Kidney epithelial cell (primary cell): ENCODE measurements at places on chromosomes 3 and 15.

DNA sequence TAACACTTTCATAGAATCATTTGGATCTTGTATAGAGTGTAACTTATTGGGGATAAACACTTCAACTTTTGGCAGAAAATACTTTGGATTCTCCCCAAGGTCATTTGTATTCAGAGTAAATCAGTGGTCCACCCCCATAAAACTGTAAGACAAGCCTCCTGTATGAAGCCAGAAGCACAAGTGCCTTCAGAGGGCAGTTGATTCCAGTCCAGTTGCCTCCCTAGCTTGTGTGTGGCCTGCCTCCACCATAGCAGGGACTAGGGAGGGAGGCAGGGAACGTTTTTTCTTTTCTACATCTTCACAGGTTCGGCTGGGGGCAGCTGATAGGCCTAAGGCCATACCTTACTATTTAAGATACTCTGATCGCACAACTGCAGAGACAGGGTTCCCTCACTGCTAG lies 11.6 kb downstream of the GORASP1 start:
- no peak for DNase-seq

DNA sequence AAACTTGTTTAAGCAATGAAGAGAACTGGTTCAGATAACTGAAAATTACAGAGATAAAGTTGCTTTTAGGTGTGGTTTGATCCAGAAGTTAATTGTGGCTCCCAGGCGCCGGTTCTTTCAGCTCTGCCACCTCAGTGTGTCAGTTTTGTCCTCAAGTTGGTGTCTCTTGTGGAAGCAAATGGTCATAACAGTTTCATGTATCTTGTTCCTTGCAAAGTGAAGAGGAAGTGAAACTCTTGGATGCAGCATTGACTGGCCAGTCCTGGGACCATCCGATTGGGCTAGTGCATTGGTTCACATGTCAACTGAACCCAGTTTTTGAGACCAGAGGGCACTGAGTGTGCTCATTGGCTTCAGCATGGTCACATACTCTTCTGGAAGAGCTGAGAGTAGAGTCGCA lies 181.4 kb upstream of the GRM7 start:
- no peak for DNase-seq

DNA sequence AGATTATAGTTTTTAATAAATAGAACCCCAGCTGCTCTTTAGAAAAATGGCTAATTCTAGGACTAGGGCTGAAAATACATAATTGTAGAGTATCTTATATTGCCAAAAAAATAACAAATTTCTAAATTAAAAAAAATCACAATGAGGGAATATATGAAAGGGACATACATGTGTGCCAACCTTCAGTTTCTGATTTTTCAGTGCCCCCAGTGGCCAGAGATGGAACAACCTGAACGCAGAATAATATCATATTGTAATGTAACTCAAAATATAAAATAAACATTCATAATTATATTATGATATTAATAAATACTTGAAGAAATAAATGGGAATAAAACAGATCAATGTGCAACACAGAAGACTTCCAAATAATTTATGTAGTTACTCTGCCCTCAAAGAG lies 460.5 kb downstream of the ZNF385D start:
- no peak for DNase-seq

- no peak for DNase-seq
Observed at GRCh38 chr3:43180027-43180426, 74.1 kb upstream of the POMGNT2 start.

GRCh38 chr15:69947394-69947793 lies 150.3 kb downstream of the TLE3 start:
- no peak for DNase-seq

DNA sequence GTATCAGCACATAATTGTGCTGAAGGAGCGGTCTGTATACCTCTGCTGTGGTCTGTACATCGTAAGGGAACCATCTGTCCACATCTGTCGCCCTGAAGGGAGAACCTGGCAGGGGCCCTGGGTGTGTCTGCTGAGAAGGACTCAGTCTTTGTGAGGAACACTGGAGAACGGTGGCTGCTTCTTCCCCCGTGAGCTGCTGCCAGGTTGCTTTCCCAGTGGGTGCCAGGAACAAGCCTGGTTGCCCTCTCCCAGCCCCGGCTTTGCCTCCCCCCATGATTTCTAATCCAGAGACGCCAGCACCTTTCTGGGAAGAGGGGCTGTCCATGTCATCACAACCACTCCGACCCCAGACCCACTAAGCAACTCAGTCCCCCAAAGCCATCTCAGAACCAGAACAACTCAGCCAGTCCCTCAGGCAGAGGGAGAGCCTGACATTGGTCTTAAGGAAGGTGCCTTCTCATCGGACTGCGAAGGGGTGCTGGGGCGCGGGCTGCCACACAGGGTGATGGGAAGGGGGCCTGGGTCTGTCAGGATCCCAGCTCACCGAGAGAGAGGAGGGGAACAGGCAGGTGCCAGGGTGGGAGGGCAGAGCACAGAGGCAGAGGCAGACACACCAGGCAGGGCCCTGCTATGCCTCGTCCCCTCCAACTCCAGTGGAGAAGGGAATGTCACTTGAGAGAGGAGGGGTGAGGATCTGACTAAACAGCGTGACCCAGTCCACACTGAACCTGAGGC lies 8.5 kb downstream of the TNK2 start:
- no peak for DNase-seq

DNA sequence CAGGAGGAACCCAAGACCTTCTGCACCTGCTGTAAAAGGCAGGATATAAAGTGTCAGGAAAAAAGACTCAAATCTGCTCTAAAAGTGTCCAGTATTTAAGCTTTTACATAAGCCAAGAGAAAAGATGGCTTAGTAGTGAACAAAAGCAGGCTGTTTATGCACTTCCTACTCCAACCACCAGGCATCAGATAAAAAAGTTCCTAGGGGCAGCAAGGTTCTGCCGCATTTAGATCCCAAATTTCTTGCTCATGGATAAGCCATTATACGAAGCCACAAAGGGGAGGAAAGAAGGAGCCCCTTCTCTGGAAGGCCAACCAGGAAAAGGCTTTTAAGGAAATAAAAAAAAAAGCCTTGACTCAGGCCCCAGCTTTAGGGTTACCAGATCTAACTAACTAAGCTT lies 10.6 kb upstream of the SLC9C1 start:
- no peak for DNase-seq

DNA sequence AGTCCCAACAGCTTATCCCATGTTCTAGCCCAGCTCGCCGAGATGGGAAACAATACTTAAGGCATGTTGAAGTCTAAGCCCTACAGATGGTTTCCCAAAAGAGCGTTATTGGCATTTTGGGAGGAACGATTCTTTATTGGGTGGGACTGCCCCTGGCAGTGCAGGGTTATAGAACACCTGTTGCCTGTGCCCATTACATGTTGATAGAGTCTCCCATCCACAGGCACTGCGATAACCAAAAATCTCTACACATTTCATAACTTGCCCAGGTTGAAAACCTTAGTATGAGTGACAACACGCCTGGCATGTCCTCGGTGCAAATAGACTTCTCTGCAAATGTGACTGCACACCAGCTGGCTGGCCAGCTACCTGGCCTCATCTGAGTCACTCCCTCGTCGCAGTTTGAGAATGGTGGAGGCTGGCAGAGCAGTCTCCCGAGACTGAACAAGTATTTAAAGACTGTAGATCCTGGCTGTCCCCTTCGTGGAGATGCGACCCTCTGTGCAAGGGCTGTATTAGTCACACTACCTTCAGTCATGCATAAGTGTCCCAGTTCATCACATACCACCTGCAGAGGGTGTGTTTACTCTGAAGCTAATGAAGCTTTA lies 18.7 kb downstream of the ZNF80 start:
- no peak for DNase-seq

DNA sequence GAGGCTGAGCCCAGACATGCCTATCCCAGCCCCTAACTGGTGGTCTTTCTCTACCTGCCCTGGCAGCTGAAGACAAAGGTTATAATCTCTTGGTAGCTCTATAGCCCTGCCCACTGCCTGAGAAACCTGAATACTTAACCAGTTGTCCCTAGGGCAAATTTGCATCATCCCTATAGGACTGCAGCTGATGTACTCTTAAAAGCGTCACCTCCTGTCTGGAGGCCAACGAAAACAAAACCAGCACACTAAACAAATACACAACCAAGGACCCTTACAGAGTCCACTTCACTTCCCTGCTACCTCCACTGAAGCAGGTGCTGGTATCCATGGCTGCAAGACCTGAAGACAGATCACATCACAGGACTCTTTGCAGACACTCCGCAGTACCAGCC lies 98.0 kb downstream of the KCNAB1 start:
- no peak for DNase-seq

DNA sequence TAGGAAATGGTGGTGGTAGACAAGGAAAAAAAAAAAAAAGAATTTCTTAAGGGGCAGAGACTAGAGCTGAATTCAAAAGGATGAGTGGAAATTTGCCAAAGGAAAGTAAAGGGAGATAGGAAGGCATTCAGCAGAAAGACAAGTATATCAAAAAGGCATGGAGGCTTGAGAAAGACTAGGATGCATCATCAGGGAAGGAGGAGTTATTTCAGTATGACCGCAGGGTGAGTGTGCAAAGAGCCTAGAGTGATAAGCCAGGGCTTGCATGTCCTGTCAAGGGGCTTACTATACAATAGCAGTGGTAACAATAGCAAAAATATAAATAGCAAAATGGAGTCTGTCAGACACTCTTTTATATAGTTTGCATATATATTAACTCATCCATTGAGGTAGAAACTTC lies 112.0 kb downstream of the FRMD4B start:
- DNase-seq, result no peak

DNA sequence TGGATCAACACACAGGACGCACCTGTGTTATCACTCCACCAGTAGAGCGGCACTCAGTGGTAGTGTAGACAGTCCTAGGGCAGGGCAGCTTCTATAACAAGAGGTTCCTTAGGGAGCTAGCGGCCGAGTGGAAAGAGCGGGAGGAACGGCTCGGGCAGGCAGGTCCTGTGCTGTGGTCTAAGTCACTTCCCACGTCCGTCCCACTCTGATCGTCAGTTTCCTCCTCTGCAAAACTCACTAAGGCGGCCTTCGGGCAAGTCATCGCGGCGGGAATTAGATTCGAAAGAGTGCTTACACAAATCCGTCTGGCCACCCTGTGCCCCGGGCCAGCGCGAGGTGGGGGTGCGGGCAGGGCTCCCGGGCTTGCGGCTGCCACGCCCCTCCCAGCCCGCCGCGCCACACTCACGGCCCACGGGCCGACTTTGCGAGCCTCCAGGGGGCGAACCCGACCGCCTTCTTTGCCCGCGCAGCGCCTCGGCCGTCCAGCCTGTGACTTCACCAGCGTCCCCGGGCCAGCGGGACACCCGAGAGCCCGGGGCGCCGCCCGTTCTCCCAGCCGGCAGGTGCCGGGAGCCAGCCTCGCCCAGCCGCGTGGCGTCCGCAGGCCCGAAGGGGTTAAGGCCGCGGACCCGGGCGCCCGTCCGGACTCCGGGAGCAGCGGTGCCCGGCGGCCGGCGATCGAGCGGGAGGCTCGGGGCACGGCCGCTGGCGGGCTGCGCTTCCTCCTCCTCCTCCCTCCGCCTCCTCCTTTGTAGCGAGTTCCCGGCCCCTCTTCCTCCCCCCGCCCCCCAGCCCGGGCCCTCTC lies 416 bp upstream of the CORO2B start:
- no peak for DNase-seq

- no peak for DNase-seq
Observed at GRCh38 chr15:69042531-69042930, 28.0 kb downstream of the NOX5 start.

- DNase-seq, result no peak
Observed at GRCh38 chr15:91872356-91873137, 19.0 kb downstream of the SLCO3A1 start.

DNA sequence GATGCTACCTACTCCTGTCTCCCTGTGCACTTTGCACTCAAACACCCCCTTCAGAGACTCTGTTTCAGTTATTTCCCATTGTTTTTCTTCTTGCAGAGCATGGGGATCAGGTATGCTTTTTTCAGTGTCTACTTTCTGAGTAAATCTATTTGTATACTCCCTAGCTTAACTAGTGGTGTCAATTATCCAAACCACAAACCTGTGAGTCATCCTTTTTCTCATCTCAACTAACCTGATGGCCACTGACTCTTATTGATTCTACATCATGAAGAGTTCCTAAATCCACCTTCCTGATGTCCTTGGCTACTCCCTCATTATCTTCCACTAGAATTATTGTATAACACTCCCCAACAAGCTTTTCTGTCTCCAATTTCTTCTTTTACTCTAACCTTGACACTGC lies 68.0 kb downstream of the DIPK2A start:
- DNase-seq, result no peak

DNA sequence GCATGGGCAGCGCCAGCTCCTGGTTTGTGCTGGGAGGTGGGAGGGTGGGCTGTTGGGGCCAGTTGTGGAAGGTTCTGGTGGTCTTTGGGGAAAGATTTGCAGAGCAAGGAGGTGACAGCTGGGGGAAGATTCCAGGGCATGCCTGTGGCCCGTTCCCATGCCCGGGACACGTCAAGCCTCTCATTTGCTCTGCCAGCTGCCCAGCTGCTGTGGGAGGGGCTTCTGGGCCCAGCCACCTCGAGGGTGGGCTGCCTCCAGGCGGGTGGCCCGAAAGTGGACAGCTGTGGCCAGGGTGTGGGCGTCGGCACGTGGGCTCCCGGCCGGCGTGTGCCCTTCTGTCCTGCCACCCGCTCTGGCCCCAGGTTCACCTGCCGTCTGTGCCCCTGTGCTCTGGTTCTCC lies 17.2 kb downstream of the PLXNA1 start:
- DNase-seq, result no peak

GRCh38 chr3:141184430-141184829 lies 47.2 kb upstream of the PXYLP1 start:
- DNase-seq, result no peak

DNA sequence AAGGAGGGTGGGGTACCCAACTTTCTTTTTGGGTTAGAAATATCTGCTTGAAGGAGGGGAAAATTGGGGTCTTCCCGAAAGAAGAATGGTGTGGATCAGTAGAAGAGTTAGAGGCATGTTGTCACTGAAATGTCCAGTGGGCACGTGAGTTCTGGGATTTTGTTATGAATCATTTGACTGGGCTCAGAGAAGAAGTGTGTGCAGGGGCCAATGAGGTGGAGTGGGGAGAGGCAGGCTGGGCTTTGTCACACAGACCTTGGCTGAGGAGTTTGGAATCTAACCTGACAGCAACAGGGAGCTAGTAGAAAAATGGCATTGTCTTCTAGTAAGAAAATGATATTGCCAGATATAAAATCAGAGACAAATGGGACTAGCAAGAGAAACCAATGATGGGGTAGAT lies 436.8 kb downstream of the MFSD1 start:
- DNase-seq, result no peak

GRCh38 chr3:136844724-136845123 lies 17.3 kb upstream of the NCK1 start:
- no peak for DNase-seq

DNA sequence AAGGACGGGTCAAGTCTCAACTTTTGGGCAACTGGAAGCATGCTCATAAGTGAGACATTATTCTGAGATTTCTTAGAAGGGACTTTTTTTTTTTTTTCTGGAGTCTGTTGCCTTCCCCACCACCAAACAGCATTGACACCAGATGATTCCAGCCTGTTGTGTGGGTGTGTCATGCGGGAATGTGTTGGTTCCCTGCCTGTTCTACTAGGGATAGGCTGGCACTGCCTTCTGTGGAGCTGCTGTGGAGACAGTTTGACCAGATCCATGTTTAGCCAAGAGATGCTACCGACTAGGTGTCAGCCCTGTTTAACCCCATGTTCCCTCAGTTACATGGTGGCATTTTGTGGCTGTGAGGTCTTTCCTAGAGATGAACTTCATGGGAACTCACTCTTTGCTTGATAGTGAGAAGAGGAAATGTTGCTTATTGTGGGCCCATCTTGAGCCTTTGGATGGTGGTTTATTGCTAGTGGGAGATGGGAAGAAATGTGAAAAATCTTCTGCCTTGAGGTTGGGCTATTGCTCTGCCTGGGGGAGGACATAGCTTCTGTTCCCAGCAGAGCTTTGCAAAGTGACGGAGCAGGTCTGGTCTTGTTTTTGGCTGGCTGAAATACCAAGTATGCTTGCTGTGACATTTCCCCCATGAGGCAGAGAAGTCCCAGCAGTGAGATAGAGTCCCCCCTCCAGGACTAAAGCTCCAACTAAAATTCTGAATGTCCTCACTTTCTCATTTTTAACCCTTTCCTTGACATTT lies 31.3 kb downstream of the TRAK1 start:
- no peak for DNase-seq
